ENCODE measurements at places on chromosomes 6 and 20.

- no peak for DNase-seq
Observed at GRCh38 chr6:75196081-75196687, 9.7 kb downstream of the COL12A1 start.

DNA sequence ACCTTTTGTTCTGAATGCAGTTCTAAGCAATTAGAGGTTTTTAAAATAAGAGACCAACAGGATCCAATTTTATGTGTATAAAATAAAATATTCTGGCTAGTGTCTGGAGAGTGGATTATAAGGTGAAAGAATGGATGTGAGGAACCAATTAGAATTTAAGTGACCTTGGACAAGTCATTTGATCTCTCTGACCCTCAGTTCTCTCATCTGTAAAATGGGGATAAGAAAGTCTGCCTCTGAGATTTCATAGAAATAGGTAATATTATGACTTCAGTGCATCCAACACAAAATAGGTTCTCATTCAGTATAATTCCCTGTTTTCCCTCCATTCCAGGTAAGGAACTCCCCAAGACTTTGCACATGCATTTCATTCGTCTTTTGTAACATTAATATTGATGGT, 18.9 kb downstream of the CASS4 start:
- no peak for DNase-seq

DNA sequence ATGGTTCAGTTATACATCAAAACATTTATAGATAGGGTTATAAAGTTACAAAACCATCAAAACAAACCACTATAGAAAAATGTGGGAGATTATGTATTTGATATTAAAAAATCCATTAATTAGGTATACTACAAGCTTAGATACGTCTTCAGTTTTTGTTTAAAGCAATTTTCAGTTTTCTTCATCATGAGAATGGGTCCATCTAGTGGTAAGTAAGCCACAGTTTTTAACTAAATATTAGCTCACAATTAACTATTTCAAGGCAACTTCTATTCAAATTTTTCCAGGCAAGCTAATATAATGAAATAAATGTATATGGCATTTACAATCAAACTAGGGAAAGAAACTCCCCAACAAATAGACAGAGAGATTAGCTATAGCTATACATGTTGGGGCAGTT, 44.4 kb downstream of the RNGTT start:
- no peak for DNase-seq

DNA sequence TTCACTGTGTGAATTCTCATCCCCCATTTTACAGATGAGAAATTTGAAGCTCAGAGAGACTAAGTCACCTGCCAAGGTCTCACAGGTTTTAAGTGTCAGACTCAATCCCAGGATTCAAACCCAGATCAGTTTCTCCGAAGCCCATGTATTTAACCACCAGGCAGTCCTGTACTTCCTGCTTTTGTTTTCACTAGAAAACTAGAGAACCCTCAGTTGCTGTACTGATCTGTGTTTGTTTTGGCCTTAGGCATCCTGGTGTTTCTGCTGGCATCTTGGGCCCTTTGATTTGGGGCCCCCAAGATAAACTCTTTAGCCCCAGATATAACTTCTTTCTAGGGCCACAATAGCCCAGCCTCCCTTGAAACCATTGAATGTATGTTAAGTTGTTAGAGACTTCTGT, 36.5 kb downstream of the PPP1R16B start:
- no peak for DNase-seq

GRCh38 chr6:79617518-79617941, 13.6 kb upstream of the SH3BGRL2 start:
- no peak for DNase-seq

DNA sequence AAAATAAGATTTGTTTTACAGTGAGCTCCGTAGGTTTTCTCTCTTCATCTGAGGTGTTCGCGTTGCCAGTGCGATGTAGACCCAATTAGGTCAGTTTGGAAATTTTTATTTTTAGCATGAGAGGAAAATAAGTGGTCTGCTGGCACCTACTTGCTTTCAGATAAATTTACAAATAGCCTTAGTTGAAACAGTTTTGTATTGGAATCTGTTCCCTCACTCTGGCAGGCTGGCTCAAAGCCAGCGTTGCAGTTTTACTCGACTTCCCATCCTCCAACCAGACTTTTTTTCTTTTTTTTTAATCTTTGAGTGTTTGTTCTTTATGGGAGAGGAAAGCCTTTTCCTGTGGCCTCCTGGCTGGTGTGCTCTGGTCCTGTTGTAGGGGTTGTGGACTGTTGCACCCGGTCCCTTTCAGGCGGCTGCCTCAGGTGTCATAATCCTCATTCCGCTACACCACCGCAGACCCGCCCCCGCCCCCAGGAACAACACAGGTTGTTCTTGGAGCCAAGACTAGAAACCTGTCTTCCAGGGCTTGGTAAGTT, 46.7 kb downstream of the TIAM2 start:
- no peak for DNase-seq

- no peak for DNase-seq
Observed at GRCh38 chr6:80185492-80185891, 79.0 kb downstream of the BCKDHB start.

GRCh38 chr6:47733879-47734558, 35.6 kb downstream of the ADGRF4 start:
- no peak for DNase-seq

DNA sequence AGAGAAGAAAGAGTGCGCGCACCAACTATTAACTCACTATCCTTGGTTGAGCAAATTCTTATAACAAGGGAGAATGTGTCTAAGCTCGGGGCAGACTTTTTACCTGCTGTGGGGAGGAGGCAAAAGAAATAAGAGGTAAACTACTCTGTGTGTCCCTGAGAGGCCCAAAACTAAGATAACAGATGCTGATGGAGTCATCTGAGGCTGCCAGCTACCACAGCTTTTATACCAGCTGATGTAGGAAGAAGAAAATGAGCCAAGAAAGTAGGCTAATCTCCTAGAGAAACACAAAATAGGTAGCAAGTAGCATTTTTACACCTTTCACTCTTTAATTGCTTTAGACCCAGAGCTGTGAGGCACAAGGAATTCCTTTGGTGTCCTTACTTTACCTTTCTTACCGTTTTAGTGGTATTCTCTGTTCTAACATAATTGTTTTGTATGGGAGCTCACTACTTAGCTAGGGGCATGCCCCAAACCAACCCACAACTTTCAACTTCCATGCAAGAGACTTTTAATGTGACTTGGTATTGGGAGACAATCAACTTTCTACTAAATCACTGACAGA, 27.8 kb upstream of the PIM1 start:
- no peak for DNase-seq

- DNase-seq = no peak
Observed at GRCh38 chr20:44543358-44543757, 21.5 kb upstream of the SERINC3 start.

GRCh38 chr6:109477725-109478124, 5.3 kb downstream of the ZBTB24 start:
- no peak for DNase-seq

GRCh38 chr20:36629719-36630681, 16.0 kb downstream of the SLA2 start:
- DNase-seq = no peak

DNA sequence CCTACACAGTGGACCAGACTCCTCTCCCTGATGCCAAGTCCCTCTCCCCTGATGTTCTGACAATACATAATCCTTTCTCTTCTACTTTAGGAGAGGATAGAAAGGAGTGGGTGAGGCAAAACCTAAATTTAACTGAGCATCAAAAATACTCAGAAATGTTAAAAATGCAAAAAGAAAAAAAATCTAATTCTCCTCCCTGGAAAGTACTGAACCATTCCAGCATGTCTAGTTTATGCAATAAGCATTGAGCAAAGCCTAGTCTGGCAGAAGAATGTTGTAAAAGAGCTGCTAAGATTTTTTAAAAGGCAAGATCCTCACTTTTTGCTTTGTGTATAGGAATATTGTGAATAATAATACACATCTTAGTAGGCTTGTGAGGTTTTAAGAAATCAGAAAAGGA, 116.6 kb upstream of the STXBP5 start:
- DNase-seq = no peak

DNA sequence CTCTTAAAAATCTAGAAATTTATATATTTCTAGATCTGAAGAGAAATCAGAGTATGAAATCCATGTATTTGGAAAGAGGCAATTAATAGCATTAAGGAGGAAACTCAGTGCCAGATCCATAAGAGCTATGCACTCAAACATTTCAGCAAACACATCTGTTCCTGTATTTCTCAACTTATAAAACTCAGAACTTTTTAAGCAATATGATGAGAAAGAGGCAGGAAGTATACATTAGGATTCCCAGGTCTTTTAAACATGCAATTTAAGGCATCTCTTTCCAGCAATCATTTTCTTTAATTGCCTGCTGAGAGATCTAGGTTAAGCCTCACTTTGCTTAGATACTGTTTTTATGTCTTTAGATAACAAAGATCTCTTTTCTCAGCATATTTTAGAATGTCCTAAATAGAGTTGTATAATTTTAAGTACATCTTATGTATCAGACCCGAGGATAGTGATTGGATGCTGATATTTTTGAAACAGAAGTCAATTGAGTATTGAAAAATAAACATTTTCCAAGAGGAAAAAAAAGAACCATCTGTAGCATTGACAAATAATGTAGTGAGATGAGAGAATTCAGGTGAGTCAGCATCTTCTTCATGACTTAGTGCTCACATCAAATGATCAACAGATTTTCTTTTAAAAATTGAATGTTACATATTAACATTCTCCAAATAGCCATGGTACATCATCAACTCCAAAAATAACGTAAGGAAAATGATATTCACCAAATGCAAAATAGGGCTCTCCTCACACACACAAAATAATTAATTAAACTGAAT, 461.4 kb upstream of the NOX3 start:
- DNase-seq = no peak

DNA sequence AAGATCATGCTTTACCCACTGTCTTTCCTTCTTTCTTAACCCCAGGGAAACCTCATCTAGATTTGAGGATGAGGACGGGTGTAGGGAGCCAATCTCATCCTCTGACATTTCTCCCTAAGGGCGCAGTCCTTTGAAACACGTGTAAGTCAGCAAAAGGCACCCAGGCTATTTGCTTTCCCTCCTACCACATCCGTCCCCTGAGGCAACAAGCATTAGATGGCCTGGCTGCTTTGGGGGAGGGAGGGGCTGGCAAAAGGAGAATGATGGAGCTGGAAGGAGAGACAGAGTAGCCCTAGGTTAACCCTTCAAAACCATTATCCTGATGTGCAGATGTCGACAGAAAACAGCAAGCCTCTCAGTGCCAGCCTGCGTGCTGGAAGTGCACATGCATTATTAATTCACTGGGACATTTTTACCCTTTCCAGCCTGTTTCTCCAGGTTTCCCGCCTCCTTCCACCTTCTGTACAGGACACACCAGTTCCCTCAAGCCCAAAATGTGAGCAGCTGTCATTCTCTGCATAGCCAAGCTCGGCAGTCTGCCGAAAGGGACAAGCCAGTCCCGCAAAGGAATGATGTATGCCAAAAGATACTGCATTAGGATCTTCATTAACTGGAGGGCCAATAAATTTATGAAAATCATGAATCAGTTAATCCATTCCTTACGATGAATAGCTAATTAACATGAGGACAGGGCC, 547.2 kb downstream of the CD83 start:
- DNase-seq = no peak

DNA sequence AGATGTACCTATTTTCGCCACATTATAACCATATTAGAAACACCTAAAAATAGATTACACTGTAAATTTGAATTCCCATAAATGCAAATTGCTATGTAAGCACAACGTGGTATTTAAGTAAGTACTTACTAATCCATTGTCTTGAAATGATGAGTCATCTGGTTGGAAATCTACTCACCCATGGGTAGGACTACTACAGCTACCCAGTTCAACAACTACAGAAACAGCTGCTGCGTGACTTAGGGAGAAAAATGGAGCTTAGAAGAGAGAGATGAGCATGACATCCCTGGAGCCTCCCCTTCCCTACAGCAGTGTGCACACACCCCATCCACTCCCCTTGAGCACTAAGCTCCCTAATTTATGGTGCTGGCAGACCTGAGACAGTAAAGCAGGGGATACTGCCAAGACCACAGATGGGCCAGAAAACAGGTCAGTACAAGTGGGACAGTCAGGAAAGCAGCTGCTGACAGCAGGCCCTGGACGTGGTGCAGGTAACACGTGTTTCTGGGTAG, 26.9 kb downstream of the RRAGD start:
- no peak for DNase-seq

- DNase-seq = no peak
Observed at GRCh38 chr6:26366504-26366903, 1.5 kb downstream of the BTN3A2 start.

GRCh38 chr6:66930559-66931290, 1223.7 kb upstream of the EYS start:
- no peak for DNase-seq

- DNase-seq = no peak
Observed at GRCh38 chr6:91710342-91710741, 1123.5 kb upstream of the MAP3K7 start.

DNA sequence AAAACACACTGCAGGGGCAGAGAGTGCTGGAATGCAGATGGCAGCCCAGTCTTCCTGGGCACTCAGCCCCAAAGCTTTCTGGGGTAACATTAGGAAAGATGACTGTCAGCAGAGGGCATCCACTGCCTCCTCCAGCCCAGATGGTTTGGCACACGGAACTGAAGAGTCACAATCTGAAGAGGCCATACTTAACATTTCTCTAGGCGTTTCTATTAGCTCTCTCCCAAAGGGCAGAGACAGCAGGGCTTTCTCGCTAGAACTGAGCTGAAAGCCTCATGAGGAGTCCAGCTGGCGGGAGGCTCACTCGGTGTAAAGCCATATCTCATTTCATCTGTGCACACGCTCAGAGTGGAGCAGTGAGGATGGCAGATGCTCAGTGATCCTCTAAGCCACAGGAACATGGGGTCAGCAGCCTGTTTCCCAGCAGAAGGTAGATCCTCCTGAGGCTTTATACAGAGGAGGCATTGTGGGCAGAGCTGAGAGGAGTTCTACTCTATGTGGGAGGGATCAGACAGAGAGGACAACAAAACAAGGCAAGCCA, 28.1 kb downstream of the ALDH8A1 start:
- DNase-seq = no peak

GRCh38 chr20:46704714-46705377, 4.6 kb upstream of the SLC2A10 start:
- DNase-seq = no peak

GRCh38 chr6:80988892-80989291, 763.6 kb downstream of the TENT5A start:
- no peak for DNase-seq

- DNase-seq = no peak
Observed at GRCh38 chr20:8647961-8648441, 420.9 kb upstream of the PLCB4 start.

DNA sequence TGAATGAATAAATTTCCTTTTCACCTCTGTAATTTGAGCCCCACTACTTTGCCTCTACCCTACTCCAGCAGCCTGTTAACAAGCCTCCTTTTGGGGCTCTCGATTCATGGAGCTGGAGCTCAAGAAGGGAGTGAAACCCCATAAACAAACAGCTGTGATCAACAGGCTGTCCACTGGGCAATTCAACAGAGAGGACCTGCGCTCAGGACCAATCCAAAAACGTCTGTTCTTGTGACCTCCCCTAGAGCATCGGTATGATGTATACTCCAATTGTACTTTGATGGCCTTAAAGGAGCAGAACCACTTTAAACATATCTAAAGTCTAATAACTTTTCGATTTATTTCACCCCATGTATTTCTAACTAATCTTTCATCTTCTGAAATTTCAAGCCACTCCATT, 37.4 kb downstream of the HIVEP2 start:
- no peak for DNase-seq
